ENCODE measurements at places on chromosomes 5 and 9.

- H3K4me3 ChIP-seq: no peak overlapping the region
- no peak for DNase-seq
- H3K27ac ChIP-seq: no peak overlapping the region
These were observed 13.3 kb upstream of the BTNL3 start for GRCh38 chr5:180975338-180975737.

DNA sequence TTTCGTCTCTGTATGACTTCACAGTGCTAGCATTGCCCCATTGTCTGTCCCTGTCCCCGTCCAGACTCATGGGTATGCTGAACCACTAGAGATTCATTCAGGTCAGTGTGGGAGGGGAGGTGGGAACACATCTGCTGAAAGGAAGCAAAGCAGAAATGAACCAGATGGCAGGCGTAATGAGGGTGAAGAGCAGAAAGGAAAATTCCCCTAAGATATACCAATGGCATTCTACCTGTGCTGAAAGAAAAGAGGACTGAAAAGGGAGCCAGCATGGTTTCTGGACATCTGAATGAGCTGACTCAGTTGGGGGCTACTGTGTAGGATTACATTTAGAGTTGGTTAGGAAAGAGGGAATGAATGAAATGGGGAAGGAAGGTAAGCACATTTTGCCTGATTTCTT lies 678.7 kb downstream of the MAT2B start:
- H3K27me3 ChIP-seq: no peaks in the 10 kb centered on the region
- no peak overlapping the region for H3K4me3 ChIP-seq
- peaks cover 3% of the 10 kb centered on the region for H3K4me1 ChIP-seq

- peak overlapping the region; percentile 18 for H3K27ac ChIP-seq
- no peak for DNase-seq
- H3K27me3 ChIP-seq: no peaks in the 10 kb centered on the region
- no peak overlapping the region for H3K4me3 ChIP-seq
- peaks cover 35% of the 10 kb centered on the region for H3K36me3 ChIP-seq
- H3K4me1 ChIP-seq: peaks cover 11% of the 10 kb centered on the region
These were observed 30.7 kb downstream of the SPIN1 start for GRCh38 chr9:88418715-88419540.

DNA sequence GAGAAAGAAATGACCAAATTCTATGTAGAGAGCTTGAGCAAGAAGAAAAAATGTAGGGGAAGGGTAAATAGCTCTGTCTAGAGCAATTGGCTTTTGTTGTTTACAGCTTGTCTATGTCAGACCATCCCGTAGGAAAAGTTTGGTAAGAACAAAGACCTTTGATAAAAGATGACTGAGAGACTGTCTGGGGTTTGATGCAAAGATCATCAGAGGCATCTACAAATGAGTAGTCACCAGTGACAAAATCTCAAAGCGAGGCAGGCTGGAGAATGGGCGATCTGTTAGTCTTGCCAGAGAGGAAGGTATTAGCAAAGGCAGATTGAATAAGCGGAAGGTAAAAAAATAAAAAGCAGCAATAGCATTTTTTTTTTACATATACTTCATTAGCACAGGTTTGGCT lies 125.0 kb upstream of the RASGRF2 start:
- H3K27me3 ChIP-seq: no peaks in the 10 kb centered on the region
- no peak for DNase-seq
- no peak overlapping the region for H3K4me3 ChIP-seq
- peaks cover 8% of the 10 kb centered on the region for H3K36me3 ChIP-seq
- H3K4me1 ChIP-seq: no peaks in the 10 kb centered on the region

DNA sequence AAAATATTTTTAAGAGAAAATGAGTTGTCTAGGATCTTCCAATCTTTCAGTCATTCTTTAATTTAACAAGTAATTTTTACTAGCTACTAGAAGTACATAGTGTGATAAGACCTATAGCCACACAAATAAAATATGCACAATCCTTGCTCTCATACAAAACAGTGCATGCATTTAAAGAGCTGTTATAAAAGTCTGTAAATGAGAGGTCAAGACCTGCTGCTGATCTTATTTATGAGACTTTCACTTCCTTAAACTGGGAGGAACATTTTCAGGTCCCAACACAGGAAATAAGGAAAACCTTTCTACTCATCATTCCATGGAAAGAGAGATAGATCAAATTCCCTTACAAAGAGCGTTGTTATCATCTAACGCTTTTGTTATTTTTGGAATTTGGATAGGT lies 54.2 kb upstream of the PAM start:
- H3K27ac ChIP-seq: no peak overlapping the region
- H3K4me1 ChIP-seq: no peaks in the 10 kb centered on the region
- H3K4me3 ChIP-seq: no peak overlapping the region
- no peak for DNase-seq
- no peaks in the 10 kb centered on the region for H3K36me3 ChIP-seq

DNA sequence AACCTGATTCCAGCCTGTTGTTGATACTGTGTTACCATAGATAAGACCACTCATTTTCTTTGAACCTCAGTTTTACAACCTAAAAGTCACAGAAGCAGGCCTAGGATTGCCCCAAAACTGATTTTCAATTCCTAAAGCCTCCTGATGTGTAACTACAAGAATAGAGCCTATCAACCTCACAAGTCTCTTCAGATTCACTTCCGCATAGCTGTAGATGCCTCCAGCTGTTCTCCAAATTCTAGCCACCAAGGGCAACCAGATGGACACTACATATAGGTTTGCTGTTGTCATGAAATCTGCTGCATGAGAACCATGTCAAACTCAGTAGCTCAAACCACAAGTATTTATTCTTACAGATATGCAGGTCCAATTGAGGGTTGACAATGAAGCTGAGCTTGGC lies 143.5 kb downstream of the SPATA31D1 start:
- H3K4me3 ChIP-seq: no peak overlapping the region
- DNase-seq: no peak
- H3K27ac ChIP-seq: no peak overlapping the region
- H3K27me3 ChIP-seq: no peaks in the 10 kb centered on the region
- peaks cover 12% of the 10 kb centered on the region for H3K4me1 ChIP-seq
- H3K36me3 ChIP-seq: no peaks in the 10 kb centered on the region

GRCh38 chr5:138655530-138656190 lies 80.5 kb upstream of the HSPA9 start:
- no peaks in the 10 kb centered on the region for H3K36me3 ChIP-seq
- no peak overlapping the region for H3K27ac ChIP-seq
- no peak for DNase-seq
- H3K27me3 ChIP-seq: no peaks in the 10 kb centered on the region

DNA sequence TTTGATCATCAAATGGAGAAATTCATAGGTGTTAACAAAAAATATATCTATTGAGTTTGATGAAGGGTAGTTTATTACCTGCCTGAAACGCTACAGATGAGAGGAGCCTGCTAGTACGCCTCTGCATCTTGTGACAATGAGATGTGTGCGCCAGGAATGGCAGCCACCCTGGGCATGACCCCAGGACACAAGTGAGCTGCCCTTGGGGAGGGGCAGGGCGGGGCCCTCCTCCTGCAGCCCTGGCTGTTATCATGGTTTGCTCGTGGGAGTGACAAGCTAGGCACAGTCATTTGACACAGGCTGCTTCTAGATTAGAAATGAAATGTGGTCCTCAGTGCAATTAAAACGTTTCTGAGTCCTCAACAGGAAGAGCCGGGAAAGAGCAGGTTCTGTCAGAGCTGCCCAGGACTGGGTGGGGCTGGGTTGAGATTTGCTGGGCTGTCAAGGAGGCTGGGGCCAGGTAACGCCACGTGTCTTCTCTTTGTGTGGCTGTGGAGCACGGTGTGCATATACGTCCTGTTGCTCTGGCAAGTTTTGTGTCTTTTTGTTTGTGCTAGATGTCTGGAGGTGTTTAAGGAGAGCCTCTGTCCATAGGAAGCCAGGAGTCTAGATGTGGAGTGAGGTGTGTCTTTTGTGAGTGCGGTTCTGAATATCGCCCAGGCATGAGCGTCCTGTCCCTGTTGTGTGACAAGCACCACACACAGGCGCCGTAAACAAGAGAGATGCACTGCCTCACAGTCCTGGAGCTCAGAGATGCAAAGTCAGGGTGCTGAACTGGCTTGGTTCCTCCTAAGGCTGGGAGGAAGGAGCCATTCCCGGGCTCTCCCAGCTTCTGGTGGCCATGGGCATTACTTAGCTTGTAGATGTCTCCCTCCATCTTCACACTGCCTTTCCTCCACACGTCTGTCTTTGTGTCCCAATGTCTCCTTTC lies 129.0 kb upstream of the IRX4 start:
- H3K27me3 ChIP-seq: peaks cover 2% of the 10 kb centered on the region
- H3K27ac ChIP-seq: no peak overlapping the region
- DNase-seq: peak; percentile 68
- H3K36me3 ChIP-seq: no peaks in the 10 kb centered on the region
- no peaks in the 10 kb centered on the region for H3K4me1 ChIP-seq

- no peak overlapping the region for H3K27ac ChIP-seq
- no peak for DNase-seq
- H3K4me1 ChIP-seq: peaks cover 31% of the 10 kb centered on the region
- no peaks in the 10 kb centered on the region for H3K27me3 ChIP-seq
These were observed 88.1 kb upstream of the ADAMTSL1 start for GRCh38 chr9:18385696-18386490.

GRCh38 chr5:51810592-51810991 lies 427.3 kb downstream of the ISL1 start:
- H3K4me1 ChIP-seq: no peaks in the 10 kb centered on the region
- H3K27ac ChIP-seq: no peak overlapping the region
- H3K4me3 ChIP-seq: no peak overlapping the region
- no peaks in the 10 kb centered on the region for H3K36me3 ChIP-seq

DNA sequence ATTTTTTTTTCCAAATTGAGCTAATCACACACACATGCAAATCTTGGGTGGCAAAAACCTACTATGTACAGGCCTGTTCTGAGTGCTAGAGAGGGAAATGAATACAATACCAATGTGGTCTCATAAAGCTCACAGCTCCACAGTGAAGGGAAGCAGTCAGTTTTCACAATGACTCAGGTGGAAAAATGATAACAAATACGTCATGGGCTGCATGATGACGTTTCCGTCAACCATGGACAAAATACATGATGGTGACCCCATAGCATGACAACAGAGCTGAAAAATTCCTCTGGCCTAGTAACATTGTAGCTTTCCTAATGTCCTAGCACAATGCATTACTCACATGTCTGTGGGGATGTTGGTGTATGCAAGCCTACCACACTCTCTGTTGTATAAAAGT lies 252.5 kb downstream of the TRIM32 start:
- H3K27ac ChIP-seq: no peak overlapping the region
- H3K36me3 ChIP-seq: no peaks in the 10 kb centered on the region
- no peak for DNase-seq
- no peaks in the 10 kb centered on the region for H3K4me1 ChIP-seq

- no peak overlapping the region for H3K27ac ChIP-seq
- H3K4me3 ChIP-seq: no peak overlapping the region
- H3K36me3 ChIP-seq: no peaks in the 10 kb centered on the region
- peaks cover 2% of the 10 kb centered on the region for H3K4me1 ChIP-seq
- no peaks in the 10 kb centered on the region for H3K27me3 ChIP-seq
These were observed 400.0 kb downstream of the ARRDC3 start for GRCh38 chr5:90983148-90983547.

DNA sequence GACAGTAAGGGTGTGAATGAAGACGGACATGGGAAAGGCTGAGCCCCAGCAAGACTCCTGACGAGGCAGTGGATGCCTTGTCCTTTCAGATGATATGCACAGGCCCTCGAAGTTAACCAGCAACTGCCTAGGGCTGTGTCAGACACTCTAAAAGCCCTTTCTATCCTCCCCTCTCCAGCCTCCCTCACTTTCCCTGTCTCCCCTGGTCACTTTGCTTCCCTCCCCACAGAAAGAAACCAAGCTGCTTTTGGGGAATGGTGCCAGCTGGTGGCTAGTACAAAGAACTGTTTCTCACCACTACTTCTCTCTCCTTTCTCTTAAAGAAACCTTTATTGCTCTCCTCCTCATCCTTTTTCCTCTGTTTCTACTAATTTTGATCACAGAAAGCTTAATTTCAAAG lies 21.4 kb downstream of the LHFPL2 start:
- peak overlapping the region; percentile 75 for H3K27ac ChIP-seq
- no peak overlapping the region for H3K4me3 ChIP-seq
- H3K36me3 ChIP-seq: peaks cover 84% of the 10 kb centered on the region
- DNase-seq: peak; percentile 38
- peaks cover 48% of the 10 kb centered on the region for H3K4me1 ChIP-seq

- H3K27me3 ChIP-seq: peaks cover 22% of the 10 kb centered on the region
- H3K4me1 ChIP-seq: no peaks in the 10 kb centered on the region
- DNase-seq: no peak
- H3K4me3 ChIP-seq: no peak overlapping the region
- no peaks in the 10 kb centered on the region for H3K36me3 ChIP-seq
These were observed 55.8 kb upstream of the SHC3 start for GRCh38 chr9:89234205-89235067.

- no peak overlapping the region for H3K4me3 ChIP-seq
- no peaks in the 10 kb centered on the region for H3K4me1 ChIP-seq
- no peak for DNase-seq
- H3K27me3 ChIP-seq: peaks cover 37% of the 10 kb centered on the region
- no peak overlapping the region for H3K27ac ChIP-seq
These were observed 7.7 kb downstream of the AMBP start for GRCh38 chr9:114070188-114071103.

GRCh38 chr5:156402387-156402921 lies 75.5 kb downstream of the SGCD start:
- H3K27ac ChIP-seq: no peak overlapping the region
- no peaks in the 10 kb centered on the region for H3K27me3 ChIP-seq
- no peak overlapping the region for H3K4me3 ChIP-seq
- no peak for DNase-seq
- no peaks in the 10 kb centered on the region for H3K36me3 ChIP-seq

DNA sequence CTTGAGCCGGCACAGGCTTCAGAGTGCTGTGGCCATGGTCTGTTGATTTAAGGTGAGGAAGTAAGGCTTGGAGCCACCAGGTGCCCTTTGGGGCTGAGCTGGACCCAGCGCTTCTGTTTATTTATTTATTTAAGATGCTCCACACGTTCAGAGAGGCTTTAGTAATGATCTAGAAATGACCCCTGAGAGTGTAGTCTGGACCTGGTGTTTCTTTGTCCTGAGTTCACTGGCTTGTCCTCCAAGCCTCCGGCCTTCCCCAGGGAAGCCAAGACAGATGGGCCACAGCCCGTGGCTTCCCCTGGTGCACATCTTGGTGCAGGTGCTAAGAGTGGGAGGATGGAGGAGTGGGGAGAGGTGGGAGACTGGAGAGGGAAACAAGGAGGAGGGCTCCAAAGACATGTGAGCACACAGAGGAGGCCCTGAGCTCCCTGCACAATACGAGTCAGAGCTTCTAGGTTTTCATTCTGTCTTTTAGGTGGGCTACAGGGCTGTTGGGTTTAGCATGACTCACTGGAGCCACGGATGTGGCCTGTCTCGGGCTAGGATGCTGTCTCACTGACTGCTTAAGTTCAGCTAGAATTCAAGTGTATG lies 56.9 kb downstream of the AHRR start:
- H3K36me3 ChIP-seq: peaks cover 56% of the 10 kb centered on the region
- DNase-seq: peak; percentile 54
- H3K27me3 ChIP-seq: no peaks in the 10 kb centered on the region
- peaks cover 55% of the 10 kb centered on the region for H3K4me1 ChIP-seq

DNA sequence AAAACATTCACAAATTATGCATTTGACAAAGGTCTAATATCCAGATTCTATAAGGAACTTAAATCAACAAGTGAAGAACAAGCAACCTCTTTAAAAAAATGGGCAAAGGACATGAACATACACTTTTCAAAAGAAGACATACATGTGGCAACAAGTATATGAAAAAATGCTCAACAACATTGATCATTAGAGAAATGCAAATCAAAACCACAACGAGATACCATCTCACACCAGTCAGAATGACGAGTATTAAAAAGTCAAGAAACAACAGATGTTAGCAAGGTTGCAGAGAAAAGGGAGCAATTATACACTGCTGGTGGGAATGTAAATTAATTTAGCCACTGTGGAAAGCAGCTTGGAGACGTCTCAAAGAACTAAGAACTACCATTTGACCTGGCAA lies 38.9 kb upstream of the TNFSF15 start:
- peaks cover 10% of the 10 kb centered on the region for H3K4me1 ChIP-seq
- no peak overlapping the region for H3K4me3 ChIP-seq
- peaks cover 2% of the 10 kb centered on the region for H3K36me3 ChIP-seq
- H3K27me3 ChIP-seq: no peaks in the 10 kb centered on the region
- no peak overlapping the region for H3K27ac ChIP-seq
